ENCODE measurements at places on chromosomes 1 and 21.

DNA sequence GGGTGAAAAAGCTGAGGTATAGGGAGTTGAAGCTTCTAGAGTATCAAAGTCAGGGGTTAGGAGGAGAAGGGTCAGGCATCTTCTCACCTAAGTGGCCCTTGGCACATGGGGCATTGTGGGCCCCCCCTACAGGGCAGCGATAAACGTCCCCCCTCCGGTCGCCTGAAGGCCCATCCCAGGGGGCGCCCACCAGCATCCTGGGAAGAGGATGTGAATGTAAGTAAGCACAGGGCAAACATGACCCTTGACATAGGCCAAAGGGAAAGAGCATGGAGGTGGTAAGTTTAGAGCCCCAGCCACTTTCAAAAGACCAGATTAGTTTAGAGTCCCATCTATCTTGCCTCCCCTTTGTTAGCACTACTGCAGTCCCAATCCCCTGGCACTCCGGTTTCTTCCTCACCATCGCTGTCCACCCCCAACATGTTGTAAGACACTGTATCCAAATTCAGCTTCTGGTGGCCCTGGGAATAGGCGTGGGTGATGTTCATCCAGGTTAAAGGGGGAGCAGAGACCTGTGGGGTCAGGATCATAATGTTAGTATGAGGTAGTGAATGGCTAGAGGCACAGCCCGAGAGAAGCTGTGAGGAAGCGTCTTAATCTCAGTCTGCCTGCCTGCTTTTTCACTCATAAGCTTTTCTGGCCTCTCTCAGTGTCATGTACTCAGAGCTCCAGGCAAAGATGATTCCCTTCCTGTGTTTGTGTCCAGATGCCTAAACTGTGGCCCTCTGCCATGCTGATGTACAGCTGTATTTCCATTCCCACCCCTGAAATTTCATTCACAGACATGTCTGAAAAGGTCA, 2.7 kb downstream of the ITGA10 start:
- DNase-seq = no peak

DNA sequence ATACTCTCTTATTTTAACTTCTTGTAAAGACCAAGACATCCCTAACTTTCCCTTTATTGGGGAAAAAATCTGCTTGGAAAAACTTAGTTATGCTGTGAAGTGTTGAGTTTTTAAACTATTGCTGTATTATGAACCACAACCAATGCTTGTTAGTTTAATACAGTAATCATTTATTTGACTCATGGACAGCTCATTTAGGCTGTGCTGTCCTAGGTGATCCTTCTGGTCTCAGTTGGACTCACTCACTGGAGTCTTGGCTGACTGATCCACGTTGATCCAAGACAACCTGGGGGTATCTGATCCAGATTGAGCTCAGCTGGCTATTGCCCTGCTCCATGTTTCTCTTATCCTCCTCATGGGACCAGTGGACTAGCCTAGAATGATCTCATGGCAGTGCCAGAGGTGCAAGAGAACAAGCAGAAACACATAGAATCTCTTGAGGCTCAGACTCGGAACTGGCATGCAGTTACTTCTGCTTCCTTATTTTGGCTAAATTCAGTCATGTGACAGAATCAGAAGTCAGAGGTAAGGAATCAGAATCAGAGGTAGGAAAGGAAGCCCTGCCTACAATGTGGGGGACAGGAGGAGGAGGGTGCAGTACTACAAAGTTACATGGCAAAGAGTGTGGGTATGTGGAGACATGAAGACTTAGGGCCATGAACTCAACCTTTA, 156.5 kb downstream of the FGGY start:
- no peak for DNase-seq

DNA sequence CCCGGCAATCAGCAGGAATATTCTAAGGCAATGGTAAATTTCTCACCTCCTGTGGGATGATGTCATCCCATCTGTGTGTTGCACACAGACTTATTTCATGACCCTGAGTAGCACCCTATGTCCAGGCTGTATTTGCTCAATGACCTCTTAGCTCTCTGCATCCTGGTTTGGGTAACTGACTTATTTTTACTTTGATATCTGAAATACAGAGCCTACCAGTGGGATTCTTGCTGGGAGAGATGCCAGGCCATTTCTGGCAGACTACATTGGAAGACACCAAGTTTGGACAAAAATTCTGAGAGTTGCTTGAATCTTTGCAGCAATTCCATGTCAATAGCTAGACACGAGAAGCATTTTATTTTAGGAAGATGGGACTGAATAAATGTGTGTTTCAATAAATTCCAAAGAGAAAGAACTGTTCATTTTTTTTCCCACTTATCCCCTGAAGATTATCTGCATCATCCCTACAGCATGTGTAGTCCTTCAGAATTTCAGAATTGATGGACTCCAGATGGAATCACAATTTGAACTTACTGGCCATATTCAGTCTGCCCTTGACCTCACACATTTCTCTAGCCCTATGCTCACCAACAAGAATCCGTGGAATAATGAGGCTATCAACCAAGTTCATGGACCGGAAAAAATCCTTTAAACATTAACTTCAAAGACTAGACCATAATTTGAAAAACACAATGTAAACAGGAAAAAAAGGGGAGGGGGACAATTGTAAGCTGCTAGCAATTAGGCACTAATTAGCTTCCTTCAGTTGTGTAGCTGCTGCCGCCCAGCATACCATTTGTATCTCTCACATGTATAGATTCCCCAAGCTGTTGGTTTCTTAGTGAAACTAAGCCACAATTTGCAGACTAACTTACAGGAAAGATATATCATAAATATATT, 226.5 kb downstream of the HMCN1 start:
- DNase-seq = no peak

DNA sequence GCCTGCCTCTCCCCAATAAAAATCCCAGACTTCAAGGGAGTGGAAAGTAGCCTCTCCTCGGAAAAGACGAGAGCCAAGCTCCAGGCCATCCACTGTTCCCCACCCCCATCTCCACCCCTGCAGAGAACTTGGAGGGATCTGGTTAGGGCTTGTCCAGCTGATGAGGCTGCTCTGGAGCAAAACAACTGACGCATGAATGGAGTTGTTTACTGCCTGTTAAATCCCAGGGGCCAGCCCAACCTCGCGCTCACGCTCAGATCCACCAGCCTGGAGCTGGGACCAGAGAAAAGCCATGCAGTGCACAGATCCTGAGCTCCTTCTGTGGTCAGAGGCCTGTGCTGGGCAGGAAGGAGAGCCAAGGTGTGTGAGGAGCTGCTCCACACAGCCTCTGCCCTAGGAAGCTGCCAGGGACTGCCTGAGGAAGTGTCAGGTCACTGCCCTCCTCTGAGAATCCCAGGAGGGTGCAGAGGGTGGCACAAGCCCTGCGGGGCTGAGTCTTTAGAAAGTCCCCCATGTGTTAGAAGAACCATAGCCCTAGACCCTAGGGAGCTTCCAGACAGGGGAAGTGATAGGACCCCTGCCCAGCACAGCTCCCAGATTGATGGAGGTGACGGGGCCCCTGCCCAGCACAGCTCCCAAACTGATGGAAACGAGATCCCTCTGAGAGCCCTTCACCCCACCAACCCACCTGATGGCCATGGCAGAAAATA, 109.0 kb upstream of the IPO9 start:
- DNase-seq = no peak

- no peak for DNase-seq
Observed at GRCh38 chr1:161226320-161226711, 456 bp downstream of the TOMM40L start.

DNA sequence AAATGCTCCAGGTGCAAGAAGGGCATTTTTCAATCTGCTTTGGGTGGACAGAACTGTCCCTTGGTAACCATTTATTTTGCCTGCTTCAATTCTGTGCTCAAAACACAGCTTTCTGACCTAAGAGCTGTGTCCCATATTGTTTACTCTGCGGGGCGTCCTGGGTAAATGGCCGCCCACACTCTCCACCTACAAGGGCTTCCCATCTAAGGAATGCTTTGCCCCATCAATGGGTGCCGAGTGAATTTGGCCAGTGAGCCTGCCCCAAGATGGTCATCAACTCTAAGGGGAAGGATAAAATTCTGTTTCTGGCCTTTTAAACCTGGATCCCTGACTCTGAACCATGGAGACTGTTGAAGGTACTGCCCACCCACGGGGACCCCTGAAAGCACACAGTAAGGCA, 55.5 kb upstream of the FAM89A start:
- DNase-seq = no peak

DNA sequence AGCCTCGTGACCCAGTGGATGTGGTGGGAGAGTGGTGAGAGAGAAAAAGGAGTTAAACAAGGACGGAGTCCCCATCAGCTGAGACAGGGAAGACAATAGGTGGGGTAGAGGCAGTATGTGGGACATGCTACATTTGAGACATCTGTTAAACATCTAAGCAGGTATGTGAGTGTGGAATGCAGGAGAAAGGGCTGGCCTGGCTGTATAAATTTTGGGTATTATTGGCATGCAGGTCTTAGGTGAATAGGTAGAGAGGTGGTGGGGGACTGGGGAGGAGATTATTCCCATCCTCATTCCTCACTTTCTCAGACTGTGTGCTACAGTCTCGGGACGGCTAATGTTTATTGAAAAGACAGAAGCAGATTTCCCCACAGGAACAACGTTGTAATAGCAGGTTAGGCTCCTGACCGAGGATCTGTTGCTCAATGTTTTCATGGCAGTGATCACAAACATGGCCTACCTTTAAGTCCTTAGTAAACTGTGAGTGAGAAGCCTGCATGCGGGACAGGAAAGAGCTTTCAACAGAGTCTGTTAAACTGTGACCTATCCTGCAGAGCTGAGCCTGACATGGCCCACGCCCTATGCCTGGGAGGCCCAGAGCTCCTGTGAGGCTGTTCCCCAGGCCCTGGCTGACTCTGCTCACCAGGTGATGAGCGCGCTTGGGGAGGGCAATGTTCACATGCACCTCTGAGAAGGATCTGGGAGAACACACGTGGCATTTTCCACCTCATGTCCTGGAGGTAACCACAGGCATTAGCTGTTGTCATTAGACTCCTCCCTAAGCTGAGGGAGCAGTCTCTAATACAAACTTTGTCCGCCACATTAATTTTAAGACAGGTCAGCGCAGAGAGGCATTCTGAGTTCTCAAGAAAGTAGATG, 16.5 kb downstream of the VSIG8 start:
- DNase-seq = no peak

DNA sequence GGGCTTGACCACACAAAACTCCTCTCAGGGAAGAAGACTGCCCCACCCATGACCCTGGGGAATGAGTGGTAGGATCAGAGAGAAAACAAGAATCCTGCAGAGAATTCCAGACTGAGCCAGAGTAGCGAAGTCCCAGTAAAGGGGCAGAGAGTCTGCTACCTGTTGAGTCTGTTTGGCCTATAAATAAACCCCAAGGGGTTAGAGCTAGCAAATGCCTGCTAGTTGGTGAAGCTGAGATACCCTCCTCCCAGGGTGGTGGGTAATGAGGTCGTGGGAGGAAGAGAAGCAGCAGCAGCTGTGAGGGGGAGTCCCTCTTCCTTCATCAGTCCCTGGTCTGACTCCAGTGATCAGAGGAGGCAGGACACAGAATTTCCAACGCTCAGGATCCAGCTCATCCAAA, 2.5 kb downstream of the TRAF3IP3 start:
- no peak for DNase-seq

DNA sequence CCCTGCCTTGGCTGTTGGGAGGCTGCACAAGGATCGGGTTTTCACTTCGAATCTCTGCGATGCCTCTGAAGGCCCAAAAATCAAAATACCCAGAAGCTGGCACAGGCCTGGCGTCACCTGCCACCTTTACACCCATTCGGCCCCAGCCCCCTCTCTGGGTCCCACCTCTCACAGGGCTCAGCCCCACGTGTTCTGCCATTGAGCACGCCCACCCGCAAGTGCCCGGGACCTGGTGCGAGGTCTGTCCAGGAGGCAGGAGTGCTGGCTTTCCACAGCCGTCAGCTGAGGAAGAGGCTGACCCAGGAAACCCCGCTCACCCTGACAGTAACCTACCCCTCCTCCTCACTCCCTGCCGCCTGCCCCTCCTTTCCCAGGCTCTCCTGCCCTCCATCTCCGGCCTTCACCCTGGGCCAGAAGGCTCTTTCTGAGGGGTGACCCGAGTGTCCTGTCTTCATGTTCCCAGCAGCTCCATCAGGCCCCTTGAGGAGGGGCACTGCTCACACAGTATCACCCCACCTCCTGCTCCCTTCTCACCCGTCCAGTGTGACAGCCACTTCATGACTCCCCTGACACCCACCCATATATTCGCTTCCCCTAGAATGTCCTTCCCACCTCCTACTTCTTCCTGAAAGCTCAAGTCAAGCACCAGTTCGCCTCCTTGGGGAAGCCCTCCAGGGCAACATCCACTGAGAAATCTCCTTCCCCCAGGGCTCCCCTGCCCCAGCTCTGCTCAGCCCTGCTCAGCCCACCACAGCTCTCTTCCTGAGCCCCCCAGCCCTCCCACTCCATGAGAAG, 13.5 kb downstream of the RCC2 start:
- no peak for DNase-seq

- DNase-seq = no peak
Observed at GRCh38 chr1:42184616-42185015, 20.1 kb upstream of the GUCA2A start.

GRCh38 chr1:88029899-88030298, 654.2 kb upstream of the PKN2 start:
- no peak for DNase-seq

DNA sequence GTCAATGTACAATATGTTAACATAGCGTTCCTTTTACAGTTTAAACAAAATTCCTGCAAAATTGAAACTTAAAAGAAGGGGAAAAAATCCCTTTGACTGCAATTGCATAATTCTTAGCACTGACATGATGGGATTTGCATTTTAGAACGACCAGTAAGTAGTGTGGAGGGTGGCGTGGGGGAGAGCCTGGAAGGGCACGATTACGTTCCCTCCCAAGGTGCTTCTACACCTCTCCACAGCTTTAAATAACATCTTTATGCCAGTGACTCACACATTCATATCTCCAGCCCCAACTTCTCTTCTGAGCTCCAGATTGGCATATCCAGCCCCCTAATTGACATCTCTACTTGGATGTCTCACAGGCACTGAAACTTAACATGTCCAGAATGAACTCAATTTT, 64.3 kb downstream of the OLFML3 start:
- no peak for DNase-seq

GRCh38 chr1:155121249-155121648, 6.4 kb upstream of the EFNA1 start:
- DNase-seq = no peak

DNA sequence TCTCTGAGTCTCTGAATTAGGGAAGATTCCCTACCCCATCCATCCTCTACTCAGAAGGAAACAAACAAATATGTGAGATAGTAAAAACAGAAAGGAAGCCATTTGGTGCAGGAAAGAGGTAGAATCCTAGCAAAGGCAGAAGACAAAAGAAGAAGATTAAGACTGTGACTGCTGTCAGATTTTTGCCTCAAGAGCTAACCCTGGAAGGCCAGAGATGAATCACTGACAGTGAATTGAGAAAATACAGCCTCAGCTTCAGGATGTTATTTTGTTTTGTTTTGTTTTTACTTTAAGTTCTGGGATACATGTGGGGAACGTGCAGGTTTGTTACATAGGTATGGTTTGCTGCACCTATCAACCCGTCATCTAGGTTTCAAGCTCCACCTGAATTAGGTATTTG, 31.7 kb downstream of the DSTYK start:
- DNase-seq = no peak

DNA sequence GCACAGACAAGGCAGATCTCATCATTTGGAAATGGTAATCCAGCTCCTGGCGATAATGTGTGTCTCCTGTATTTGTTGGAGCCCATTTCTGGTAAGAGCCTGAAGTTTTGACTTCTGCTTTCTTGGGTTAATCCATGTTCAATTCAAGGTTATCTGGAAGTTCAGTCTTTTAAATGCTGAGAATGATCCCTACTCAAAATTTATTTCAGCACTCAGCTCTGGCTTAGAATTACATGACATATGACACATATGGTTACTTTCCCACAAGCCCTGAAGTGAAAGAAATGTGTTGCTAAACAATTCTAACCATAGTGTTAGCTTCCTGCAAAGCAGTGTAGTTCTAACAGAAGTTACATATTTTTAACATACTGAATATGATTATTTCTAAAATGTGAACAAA, 2.7 kb downstream of the PTGFR start:
- no peak for DNase-seq
